CD8-positive, alpha-beta memory T cell (primary cell): ENCODE measurements at places on chromosomes 12 and 14.
A peak's percentile ranks its signal among the peaks of the same experiment; 100 is the strongest.

- DNase-seq = no peak
These were observed 90.0 kb downstream of the CAPZA3 start for GRCh38 chr12:18827913-18828312.

DNA sequence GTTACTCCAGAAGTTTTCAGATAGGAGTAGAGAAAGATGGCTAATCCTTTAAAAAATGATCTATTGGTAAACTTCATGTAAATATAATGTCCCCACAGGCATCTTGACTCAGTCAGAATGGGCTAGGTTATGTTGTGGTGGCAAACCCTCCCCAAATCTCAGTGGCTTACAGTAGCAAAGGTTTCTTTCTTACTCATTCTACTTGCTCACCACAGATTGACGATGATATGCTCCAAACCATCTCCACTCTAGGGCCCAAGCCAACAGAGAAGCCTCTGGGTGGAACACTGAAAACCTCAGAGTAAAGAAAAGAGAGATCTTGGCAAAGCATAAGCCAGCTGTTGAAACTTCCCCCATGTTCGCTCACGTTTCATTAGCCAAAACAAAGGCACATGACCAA, 146.4 kb downstream of the EMP1 start:
- no peak for DNase-seq

GRCh38 chr12:55719371-55719770, 822 bp upstream of the RDH5 start:
- DNase-seq = no peak

GRCh38 chr14:91493169-91493568, 16.9 kb downstream of the PPP4R3A start:
- DNase-seq = no peak

GRCh38 chr14:66038618-66039017, 447.6 kb upstream of the CCDC196 start:
- DNase-seq = no peak

DNA sequence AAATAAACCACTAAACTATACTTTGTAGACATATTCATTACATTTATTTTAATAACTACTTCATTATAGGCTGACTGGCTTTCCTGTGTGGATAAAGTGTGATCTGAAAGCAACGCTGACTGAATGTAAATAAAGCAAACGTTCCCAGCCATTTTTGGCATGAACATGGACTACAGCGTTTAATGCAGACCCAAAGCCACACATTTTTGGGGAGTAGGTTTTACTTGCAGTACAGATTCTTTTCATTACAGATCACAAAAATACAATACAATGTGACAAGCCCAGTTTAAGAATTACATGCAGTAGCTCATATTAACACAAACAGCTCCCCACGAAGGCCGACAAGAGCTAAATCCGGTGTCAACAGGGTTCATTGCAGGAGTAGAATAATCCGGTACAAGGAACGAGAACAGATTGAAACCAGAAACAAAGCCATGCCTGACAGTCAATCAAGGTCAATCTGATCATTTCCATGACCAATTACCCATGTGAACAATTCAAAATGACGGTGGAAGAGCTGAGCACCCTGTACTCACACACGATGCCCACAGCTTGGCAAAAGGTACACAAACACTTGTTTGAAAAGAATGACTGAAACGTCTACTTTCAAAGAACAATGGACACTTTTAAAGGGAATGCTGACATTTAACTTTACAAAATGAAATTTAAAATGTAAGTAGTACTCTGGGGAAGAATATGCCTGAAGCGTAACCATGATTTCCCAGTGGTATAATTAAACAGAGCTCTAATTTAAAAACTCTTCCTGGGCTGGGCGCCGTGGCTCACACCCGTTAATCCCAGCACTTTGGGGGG, 5.3 kb downstream of the BAG5 start:
- no peak for DNase-seq

GRCh38 chr14:96461950-96462798, 40.0 kb upstream of the PAPOLA start:
- DNase-seq = no peak

GRCh38 chr12:3218228-3219171, 141.3 kb downstream of the TSPAN9 start:
- no peak for DNase-seq

DNA sequence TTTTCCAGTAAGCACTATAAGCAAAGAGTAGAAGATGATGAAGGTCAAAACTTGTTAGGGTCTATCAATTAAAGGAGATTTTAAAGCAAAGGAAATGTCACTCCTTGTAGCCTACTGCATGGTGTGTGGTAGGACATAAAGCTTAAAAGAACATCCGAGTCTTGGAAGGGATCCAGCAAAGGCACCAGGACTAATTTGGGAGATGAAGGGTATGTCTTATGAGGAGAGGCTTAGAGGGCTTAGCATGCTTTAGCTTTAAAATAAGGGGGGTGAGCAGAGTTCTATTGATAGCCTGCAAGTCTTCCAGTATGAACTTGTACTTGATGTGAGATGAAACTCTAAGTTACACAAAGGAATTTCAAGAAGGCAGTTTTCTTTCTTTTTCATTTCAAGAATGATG, 11.8 kb upstream of the MYBPC1 start:
- no peak for DNase-seq

GRCh38 chr12:18217966-18218365, 43.4 kb upstream of the PIK3C2G start:
- DNase-seq = no peak

GRCh38 chr12:113875691-113876090, 90.4 kb downstream of the RBM19 start:
- DNase-seq = no peak

GRCh38 chr12:24363177-24363754, 413.8 kb upstream of the SOX5 start:
- DNase-seq = no peak

- DNase-seq = no peak
These were observed 44.4 kb upstream of the GSG1 start for GRCh38 chr12:13147688-13148484.

DNA sequence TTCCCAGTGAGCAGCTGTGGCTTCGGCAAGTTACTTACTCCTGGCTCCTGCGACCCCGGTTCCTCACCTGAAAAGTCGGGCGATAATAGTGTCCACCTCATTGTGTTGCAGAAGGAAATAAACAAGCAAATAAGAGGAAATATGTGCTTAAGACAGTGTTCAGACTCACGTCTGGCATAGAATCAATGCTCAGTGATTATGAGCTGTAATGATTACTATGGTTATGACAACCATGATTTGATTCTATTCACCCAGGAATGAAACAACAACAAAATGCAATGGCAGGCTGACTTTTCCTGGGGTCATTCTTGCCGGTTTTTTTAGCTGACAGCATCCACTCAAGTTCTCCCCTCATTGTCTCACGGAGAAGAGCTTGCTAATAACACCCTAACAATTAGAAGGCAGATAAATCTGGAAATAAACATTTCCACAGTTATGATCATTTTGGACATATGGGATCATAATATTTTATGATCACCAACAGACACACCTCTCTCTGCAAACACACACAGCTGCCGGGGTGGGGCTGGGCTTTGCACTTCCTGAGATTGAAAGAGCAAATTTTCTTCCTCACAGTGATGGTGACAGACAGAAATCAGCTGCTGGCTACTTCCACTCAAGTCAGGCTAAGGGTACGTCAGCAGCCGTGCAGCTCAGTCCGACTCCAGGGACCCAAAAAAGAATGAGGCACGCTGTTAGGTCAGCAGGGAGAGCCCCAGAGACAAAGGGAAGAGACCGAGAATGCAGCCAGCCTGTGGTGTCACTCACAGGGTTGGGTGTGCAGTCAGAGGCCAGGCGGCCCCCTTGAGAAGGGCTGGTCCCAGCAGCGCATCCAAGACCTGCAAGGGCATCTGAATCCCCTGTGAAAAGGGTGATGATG, 158.0 kb downstream of the RIMBP2 start:
- DNase-seq = no peak

DNA sequence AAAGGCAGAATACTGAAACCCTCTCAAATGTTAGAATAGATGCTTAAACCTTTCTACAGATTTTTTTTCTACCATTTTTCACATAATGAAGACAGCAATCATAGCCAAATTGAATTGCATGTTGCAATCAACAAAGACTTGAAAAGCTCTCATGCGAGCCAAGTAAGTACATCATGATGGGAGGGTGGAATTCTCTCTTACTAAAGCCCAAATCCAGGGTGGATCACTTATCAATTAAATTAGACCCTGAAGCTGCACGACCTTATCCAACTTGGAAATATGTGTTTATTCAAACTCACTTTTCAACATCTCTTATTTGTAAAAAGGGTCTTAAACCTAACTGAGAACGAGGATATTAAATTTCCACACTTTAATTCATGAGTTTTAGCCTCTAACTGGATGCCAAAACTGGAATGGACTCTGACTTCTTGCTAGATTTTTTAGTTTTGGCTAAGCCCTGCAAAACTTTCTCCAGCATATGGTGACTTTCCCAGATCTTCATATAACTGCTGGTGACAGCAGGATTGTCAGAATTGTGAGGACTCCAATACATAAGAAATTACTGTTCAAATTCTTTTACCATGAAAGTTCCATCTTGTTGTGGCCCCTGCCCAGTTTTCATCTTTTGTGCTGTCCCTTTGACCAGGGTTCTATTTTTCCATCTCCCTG, 53.6 kb downstream of the HECTD4 start:
- no peak for DNase-seq

DNA sequence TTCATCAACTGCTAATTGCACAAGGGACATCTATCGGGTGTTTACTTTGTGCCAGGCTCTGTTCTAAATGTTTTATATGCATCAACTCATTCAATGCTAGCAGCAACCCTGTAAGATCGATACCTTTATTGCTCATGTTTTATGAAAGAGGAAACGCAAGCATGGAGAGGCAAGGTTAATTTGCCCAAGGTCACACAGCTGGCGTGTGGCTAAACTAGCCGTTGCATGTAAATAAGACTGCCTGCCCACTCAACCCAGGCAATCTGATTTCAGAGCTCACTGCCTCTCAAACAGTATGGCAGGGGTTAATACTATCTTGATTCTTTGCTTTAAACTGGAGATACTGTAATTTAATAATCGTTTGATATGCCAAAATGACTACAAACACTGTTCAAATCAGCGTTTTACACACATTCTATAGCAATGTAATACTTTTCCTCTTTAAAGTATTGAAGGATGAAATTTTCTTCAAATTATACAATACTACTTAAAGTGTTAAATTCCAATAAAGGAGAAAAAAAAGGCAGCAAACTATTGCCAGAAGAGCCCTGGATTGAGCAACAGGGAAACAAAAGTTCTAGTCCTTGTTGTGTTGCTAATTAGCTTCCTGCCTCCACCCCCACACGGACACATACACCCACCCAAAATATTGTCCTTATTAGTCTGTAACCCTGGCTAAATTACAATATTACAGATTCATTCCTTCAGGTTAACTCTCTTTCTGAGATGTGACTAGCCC, 39.1 kb upstream of the DHRS7 start:
- DNase-seq = no peak

GRCh38 chr12:1493781-1494565, 100.4 kb downstream of the FBXL14 start:
- DNase-seq = no peak

GRCh38 chr14:23327947-23328744, 6.9 kb downstream of the PABPN1 start:
- peak; percentile 47 for DNase-seq

- DNase-seq = no peak
These were observed 92.4 kb upstream of the TMEM260 start for GRCh38 chr14:56487090-56487667.

GRCh38 chr12:67546746-67547145, 101.8 kb upstream of the DYRK2 start:
- DNase-seq = no peak

DNA sequence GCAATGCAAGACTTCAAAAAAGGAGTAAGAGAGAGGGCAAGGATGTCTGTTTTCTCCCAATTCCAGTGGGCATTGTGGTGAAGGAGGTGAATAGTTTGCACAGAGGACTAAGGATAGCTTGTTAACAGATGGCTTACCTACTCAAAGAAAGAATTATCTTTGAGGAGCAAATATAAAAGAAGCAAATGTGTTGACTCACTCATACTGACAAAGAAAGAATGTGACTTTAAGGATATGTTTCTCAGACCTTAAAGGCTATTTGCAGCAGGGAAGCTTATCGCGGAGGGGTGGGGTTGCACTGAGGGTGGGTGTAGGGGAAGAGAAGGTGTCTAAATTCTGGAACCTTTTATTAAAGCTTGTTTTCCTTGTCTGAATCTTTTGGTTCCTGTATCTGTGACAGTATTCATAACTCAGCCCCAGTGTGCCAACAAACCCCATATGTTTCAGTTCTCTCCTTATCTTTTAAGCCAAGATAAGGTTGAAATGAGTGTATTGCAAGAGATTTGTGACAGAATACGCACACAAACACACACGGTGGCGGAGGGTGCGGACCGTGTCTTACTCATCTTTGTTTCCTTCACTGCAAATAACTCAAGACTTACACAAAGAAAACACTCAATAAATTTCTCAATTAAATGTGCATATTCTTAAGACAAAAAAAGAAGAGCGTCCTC, 146.4 kb upstream of the ARID2 start:
- no peak for DNase-seq

DNA sequence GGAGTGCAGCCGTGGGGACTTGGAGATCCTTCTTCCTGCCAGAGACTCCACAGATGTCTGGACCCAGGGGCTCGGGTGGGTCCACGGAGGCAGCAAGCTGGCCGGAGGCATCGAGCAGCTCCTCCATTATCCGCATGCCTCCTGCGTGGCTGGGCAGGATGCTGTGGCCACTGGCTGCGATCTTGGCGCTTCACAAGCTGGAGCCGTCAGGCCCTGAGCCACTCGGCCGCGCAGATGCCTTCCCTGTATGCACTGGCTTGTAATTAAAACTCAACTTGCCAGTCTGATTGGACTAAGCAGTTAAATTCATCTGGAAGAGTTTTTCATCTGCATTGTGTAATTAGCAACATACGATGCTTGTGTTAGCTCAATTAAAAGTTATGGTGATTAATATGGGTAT, 151.5 kb downstream of the AACS start:
- DNase-seq = no peak

- DNase-seq = no peak
These were observed 358.2 kb downstream of the DIO2 start for GRCh38 chr14:79852950-79853744.

DNA sequence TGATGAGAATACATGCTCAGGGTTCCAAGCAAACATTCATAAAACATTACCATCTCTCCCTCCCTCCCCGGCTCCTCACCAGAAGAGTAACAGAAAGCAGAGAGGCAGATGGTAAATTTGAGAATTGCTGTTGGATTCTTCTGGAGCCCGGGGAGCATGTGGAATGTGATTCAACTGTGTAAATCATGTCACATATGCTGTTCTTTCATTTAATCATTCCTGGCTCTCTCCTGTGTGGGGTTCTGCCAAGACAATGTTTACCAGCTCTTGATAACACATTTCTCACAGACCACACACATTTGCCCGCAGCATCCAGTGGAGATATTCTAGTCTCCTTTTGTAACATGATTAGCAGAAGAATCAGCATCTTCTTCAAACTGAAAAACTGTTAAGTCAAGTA, 23.4 kb upstream of the NR2C1 start:
- no peak for DNase-seq

DNA sequence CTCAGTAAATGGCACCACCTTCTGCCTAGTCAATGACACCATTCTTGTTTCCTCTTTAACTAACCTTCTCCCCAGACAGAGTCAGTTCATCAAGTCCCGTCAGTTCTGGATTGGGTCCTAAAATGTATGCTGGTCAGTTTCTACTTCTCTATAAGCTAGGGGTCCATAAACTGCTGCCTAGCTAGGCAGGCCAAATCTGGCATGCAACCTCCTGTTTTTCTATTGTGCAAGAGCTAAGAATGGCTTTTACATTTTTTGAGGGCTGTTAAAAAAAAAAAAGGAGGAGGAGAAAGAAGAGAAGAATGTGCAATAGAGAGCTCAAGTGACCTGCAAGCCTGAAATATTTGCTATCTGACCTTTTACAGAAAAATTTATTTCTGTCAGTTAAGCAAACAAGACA, 6.4 kb upstream of the TMED10 start:
- DNase-seq = no peak

- no peak for DNase-seq
These were observed 3.6 kb upstream of the KRT72 start for GRCh38 chr12:52604859-52605258.
